Activated CD4-positive, alpha-beta T cell treated with anti-CD3 and anti-CD28 coated beads for 4 hours (primary cell): ENCODE measurements at places on chromosomes 7 and 10.

DNA sequence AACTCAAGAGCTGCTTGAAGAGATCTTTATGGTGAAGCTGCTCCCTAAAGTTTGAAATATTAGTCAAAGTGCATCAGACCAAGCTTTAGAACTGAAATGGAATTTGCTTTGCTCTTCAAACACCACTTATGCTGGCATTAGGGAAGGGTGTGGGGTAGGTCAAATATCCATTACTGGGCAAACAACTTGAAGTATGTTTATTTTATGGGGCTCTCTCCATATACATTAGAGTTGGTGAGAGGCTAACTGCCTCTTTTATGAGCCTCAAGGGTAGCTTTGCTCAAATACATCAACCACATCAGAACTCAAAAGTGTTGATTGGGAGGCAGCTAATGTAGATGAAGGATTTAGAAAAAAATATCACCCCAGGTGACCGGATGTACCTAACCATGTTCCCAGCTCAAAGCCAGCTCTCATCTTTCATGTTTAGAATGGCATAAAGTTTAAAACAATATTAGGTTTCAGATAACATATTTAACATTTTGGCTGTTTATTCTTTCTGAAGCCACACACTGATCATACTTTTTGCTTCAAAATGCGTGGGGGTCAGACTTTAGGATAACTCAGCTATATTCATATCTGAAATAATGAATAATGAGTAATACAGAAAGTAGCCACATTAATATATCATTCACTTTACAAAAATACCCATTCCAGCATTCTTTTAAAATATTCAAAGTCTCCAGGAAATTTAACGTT, 318.6 kb downstream of the PTEN start:
- no peak for DNase-seq

DNA sequence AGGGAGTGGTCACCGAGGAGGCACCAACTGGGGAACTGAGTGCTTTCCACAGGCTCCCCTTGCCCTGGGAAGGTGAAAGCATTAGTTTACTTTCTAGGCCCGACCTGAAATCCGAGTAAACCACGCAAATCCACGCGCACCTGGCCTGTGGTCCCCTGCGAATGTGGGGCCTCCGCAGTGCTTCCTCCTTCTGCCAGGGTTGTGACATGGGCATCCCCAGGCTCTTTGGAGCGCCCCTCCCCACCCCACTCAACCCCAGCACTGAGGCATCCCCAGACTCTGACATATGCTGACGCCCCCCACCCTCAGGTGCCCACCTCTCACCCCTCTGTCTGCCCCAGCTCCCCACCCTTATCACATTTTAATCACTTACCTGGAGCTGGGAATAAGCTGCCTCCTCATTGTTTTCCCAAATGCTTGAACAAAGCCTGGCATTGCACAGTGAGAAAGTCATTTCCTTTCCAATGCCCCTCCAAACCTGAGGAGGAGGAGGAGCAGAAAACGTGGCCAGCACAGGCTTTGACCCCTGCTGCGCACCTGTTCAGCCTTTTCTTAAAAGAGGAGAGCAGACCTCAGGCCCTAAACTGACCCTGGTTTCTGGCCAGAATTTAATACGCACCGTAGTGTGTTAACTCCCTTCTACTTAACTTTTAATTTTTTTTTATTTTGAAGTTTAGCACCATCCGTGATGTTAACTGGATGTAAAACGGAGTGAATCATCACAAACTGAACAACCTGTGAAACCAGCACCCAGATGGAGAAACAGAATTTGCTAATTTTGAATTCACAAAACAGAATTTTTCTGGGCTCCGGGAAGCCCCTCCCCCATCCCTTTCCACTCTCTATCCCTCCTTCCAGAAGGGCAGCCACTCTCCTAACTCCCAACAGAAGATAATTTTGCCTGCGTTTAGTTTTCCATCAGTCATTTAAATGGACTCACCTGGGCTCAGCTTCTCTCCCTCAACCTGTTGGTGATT, 129.4 kb downstream of the WDR11 start:
- DNase-seq: no peak

DNA sequence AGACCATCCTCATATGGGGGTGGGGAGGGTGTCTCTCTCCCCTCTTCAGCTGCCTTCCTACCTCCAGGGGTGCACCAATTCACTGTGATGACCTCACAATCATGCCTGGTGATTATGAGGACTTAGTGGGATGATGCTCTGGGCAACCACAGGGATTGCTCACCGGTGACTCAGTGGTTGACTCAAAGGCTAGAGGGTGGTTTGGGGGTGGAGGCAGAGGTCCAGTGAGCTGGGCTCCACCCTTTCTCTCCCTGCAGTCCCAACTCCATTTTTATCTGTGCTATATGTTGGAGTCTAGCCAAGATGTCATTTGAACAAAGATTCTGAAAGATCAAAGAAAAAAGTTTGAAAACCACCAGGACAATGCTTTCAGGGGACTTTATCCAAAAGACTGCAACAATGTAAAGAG, 286.9 kb downstream of the KCNMA1 start:
- no peak for DNase-seq

GRCh38 chr7:67990716-67991115, 994.1 kb downstream of the TYW1 start:
- no peak for DNase-seq

DNA sequence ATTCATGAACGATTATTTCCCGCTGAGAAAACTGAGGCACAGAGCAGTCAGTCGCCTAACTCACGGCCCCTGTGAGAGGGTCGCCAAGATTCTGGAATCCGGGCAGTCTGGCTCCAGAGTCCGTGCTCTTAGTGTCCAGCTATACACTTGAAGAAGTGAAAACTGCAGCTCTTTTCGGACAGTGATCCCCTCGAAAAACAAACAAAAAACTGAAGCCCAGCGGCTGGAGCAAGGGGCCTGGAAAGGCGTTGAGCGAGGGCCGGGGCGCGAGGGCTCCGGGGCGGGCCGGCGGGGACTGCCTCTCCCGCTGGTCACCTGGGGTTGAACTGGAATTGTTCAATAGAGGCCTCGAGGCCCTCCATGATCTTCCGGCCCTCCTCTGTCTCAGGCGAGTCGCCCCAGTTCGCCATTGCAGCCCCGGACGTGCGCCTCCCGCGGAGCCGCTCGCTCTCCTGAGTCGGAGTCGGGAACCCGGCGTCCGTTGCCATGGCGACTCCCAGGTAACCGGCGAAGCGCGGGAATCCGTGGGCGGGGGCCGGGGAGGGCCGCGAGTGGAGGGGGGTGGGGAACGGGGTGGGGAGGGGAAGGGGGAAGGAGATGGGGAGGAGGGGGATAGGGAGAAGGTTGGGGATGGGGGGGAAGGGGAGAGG, 881 bp downstream of the C10orf67 start:
- DNase-seq: peak; percentile 68

- no peak for DNase-seq
These were observed 738.4 kb upstream of the FZD8 start for GRCh38 chr10:36380538-36380937.

- DNase-seq: no peak
These were observed 569.6 kb downstream of the LRMDA start for GRCh38 chr10:76001019-76001418.

DNA sequence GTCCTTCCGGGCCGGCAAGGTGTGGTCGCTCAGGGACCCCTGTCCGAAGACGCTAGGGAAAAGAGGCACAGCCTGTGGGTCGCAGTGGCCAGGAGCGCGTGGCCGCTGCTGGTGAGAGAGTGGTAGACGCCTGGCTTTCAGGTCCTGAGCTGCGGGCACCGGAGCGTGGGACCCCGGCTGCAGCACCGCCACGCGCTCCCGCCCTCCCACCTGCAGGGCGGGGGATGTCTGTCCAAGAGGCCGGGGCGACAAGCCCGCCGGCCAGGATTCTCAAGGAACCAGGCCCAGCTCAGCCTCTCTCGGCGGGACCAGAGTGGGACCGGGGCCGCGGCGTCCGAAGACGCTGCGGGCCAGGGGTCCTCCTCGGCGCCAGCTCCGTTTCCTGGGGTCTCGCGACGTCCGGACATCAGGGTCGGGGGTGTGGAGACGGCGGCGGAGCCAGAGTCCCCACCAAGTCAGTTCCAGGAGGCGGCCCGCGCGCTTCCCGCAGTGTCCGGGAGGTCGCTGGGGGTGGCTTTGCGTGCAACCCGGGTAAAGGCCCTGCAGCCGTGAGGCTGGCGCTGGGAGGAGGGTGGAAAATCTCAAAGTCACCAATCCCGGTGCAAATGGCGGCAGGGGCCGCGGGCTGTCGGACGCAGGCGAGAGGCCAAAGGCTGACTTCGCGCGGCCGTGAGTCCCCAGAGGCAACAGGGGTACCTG, 5.5 kb downstream of the ZNF503 start:
- DNase-seq: no peak

DNA sequence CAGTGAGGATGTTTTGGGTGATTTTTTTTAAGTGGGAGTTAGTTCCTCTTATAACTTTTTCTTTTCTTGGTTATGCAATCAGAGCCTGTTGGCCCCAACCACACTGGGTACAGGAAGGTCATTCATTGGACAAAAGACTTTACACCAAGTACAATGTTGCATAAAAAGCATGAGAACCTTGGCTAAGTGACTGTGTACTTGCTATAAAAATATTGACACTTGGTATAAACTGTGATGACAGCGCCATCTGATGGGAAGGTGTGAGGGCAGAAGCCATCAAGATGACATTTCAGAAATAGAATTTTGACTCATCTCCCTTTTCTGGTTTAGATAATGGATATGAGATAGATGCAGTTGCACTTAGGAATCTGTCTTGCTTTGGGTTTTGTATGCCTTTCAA, 126.4 kb upstream of the CCDC6 start:
- no peak for DNase-seq

DNA sequence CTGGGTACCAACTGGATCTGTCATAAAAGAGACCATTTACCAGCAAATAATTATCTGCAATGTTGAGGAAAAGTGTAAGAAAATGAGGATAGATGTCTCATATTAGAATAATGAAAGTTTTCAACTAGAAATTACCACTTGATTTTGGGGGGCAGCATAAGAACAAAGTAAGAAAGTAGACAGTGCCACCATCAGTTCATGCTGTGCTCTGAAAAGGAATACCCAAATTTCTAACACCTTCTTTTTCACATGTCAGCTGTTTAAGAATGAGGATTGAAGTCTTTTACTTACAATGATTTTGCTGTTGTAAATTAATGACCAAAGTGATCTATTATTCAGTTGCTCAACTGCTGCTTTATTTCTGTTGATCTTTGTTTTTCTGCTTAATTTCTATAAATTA, 578.3 kb downstream of the ETV1 start:
- DNase-seq: no peak

GRCh38 chr10:43427166-43427825, 9.6 kb upstream of the ZNF487 start:
- peak; percentile 46 for DNase-seq

- no peak for DNase-seq
These were observed 159.3 kb downstream of the TNS3 start for GRCh38 chr7:47422611-47423010.

GRCh38 chr7:110801502-110801901, 289.4 kb upstream of the LRRN3 start:
- no peak for DNase-seq

DNA sequence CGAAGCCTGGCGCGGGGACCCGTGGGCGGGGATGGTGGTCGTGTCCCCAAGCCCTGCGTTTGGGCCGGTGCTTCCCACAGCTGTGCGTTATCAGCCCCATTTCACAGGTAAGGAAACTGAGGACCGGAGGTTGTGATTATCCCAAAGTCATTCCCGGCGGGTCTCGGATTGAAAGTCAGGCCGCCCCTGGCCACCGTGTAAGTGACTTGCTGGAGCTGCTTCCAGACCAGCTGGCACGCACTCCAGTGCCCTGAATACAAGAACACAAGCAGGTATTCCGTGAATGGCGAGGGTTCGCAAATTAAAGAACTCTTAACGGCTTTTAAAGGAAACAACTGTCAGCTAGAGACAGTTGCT, 675 bp upstream of the ATE1 start:
- no peak for DNase-seq

- DNase-seq: no peak
These were observed 140.5 kb downstream of the PKD1L1 start for GRCh38 chr7:47807756-47808155.

DNA sequence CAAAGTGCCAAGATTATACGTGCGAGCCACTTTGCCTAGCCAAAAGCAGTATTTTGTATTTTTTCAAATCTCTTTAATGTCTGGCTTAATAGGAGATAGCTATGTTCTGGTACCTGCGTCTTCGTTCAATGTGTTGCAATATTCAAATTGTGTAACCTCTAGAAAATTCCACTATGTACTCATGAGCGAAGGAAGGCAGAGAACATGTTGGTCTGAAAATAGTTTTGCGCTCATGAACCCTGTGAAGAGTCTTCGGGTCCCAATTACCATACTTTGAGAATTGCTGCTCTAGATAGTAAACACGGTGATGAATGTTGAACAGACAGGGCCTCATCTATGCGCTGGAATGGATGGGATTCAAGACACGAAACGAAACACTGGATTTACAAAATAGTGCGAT, 2.7 kb upstream of the SUV39H2 start:
- DNase-seq: no peak

- DNase-seq: no peak
These were observed 39.9 kb downstream of the PWWP2B start for GRCh38 chr10:132436861-132437410.
